HepG2 (cell line): ENCODE measurements at places on chromosomes 16 and 17.
A peak's percentile ranks its signal among the peaks of the same experiment; 100 is the strongest.

DNA sequence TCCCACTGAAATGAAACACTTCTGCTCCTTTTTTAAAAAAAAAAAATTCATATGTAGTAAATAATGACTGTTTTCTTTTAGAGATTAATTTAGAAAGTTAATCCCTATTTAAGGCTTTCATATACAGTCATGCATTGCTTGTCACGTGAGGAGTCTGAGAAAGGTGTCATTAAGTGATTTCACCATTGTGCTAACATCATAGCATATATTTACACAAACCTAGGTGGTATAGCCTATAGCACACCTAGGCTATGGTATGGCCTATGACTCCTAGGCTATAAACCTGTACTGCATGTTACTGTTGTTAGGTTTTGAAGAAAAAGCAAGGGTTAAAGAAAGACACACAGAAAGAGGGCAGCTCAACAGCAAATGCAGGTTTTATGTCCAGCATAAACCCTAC is 13.7 kb downstream of the PPY start:
- no peaks in the 10 kb centered on the region for H3K36me3 ChIP-seq
- H3K27ac ChIP-seq, result no peak overlapping the region
- peaks cover 54% of the 10 kb centered on the region for H3K4me1 ChIP-seq
- peaks cover 65% of the 10 kb centered on the region for H3K27me3 ChIP-seq
- no peak overlapping the region for H3K4me3 ChIP-seq
- DNase-seq, result no peak

GRCh38 chr16:49543631-49543946 is 170.0 kb downstream of the C16orf78 start:
- no peaks in the 10 kb centered on the region for H3K36me3 ChIP-seq
- no peak overlapping the region for H3K27ac ChIP-seq
- no peak overlapping the region for H3K4me3 ChIP-seq
- H3K27me3 ChIP-seq, result no peaks in the 10 kb centered on the region; the same call in 1 of the 2 replicates

- H3K27ac ChIP-seq, result no peak overlapping the region
- no peak overlapping the region for H3K4me3 ChIP-seq
- peaks cover 26% of the 10 kb centered on the region for H3K36me3 ChIP-seq
- no peaks in the 10 kb centered on the region; the same call in 1 of the 2 replicates for H3K4me1 ChIP-seq
These were observed 11.2 kb upstream of the CAPN15 start for GRCh38 chr16:516301-516700.

- 0 out of 2 replicates have a peak, but pooled peaks cover 11% of the 10 kb centered on the region for H3K4me1 ChIP-seq
- no peak for DNase-seq
- peaks cover 12% of the 10 kb centered on the region; the same call in 1 of the 3 replicates for H3K27me3 ChIP-seq
- H3K27ac ChIP-seq, result no peak overlapping the region
- H3K4me3 ChIP-seq, result no peak overlapping the region
These were observed 20.7 kb upstream of the CCDC92B start for GRCh38 chr17:2770129-2770528.

GRCh38 chr16:4767872-4768548 is 1.0 kb upstream of the ZNF500 start:
- peak overlapping the region; percentile 77 for H3K27ac ChIP-seq
- peak overlapping the region; percentile 79 for H3K4me3 ChIP-seq
- DNase-seq, result no peak
- peaks cover 5% of the 10 kb centered on the region; the same call in 1 of the 2 replicates for H3K36me3 ChIP-seq

DNA sequence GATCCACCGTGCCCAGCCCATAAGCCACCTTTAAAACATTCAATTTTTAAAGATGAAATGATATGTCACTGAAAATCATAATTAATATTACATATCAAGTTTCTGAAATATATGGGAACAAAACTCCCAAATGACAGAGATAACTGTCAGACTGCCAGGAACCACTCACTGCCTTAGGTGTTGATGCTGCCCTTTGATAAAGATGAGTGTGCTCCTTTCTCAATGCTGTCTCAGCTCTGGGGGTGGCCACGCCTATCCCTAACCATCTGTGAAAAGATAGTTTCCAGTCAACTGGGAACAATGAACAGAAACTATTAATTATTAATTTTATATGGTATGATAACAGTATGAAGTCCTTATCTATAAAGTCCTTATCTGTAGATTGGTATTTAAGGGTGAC is 177.7 kb downstream of the MYO1D start:
- H3K4me1 ChIP-seq, result no peaks in the 10 kb centered on the region
- H3K4me3 ChIP-seq, result no peak overlapping the region
- H3K27me3 ChIP-seq, result no peaks in the 10 kb centered on the region; the same call in 1 of the 2 replicates
- H3K27ac ChIP-seq, result no peak overlapping the region
- no peak for DNase-seq

GRCh38 chr17:78089576-78090281 is 38.8 kb downstream of the TMC6 start:
- H3K36me3 ChIP-seq, result peaks cover 61% of the 10 kb centered on the region
- H3K4me1 ChIP-seq, result no peaks in the 10 kb centered on the region
- H3K4me3 ChIP-seq, result no peak overlapping the region
- no peak for DNase-seq
- H3K27ac ChIP-seq, result no peak overlapping the region

GRCh38 chr17:10772425-10773380 is 31.2 kb downstream of the TMEM238L start:
- H3K27ac ChIP-seq, result no peak overlapping the region
- DNase-seq, result peak; percentile 33
- H3K36me3 ChIP-seq, result no peaks in the 10 kb centered on the region
- no peak overlapping the region for H3K4me3 ChIP-seq
- no peaks in the 10 kb centered on the region for H3K27me3 ChIP-seq

DNA sequence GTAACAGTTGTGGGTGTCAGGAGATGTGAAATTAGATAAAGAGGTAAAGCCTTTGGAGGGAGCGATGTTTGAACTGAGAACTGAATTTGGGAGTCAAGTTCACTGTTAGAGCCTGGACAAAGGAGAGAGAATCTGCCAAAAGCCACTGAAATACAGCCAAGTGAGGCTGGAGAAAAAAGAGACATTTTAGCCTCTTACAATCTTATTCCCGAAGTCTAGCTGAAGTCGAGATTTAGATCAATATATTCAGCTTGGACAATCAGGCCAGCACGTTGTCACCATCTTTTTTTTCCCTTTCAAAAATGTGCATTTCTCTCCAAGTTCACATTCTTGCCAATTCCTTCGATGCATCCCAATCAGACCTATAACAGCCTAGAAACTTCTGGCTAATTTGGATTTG is 312.2 kb downstream of the RBFOX1 start:
- no peak overlapping the region for H3K27ac ChIP-seq
- DNase-seq, result no peak
- H3K4me1 ChIP-seq, result no peaks in the 10 kb centered on the region

- H3K27me3 ChIP-seq, result no peaks in the 10 kb centered on the region
- H3K4me3 ChIP-seq, result no peak overlapping the region
- no peak overlapping the region for H3K27ac ChIP-seq
- DNase-seq, result no peak
These were observed 135.1 kb downstream of the PRKCA start for GRCh38 chr17:66437476-66438026.

DNA sequence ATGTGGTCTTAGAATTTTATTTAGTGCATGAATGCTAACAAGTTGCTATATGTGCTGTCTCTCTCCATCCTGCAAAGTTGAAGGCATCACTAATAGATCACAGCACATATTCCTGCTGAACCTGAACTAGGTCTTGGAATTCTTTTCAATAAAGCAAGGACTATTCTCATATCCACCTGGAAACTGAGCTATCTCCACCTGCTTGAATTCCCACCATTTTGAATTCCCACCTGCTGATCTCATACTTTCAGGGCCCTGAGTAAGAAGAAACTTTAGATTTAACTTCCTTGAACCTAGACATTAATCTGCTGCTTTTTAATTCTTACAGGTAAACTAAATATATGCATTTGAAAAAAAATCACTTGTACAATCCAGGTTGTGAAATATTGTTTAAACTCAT is 445.3 kb upstream of the CCL2 start:
- no peak for DNase-seq
- no peaks in the 10 kb centered on the region for H3K27me3 ChIP-seq
- H3K27ac ChIP-seq, result no peak overlapping the region
- H3K4me1 ChIP-seq, result no peaks in the 10 kb centered on the region

DNA sequence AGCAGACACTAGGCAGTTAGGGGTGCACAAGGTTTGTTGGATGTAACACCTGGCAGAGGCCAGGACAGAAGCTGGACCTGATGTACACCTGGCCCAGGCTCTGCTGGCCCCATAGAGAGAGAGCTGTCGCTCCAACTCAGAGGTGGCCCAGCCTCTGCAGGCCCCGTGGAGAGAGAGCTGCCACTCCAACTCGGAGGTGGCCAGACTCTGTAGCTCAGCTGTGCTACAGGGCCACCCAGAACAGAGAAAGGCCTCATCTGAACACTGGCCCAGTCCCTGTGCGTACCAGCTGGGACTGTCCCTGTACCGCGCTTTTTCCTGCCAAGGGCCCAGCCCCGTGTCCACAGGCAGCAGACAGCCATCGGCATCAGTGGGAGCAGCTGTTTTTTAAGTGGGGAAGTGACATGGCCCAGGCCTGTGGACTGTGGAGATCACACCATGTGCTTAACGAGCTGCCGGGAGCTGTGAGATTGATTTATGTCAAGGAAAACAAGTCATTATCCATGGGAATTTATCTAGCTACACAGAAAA is 176.4 kb upstream of the CHMP6 start:
- peaks cover 5% of the 10 kb centered on the region; the same call in 1 of the 2 replicates for H3K36me3 ChIP-seq
- H3K4me3 ChIP-seq, result no peak overlapping the region
- peaks cover 8% of the 10 kb centered on the region; the same call in 1 of the 2 replicates for H3K4me1 ChIP-seq
- no peak overlapping the region for H3K27ac ChIP-seq
- no peak for DNase-seq

DNA sequence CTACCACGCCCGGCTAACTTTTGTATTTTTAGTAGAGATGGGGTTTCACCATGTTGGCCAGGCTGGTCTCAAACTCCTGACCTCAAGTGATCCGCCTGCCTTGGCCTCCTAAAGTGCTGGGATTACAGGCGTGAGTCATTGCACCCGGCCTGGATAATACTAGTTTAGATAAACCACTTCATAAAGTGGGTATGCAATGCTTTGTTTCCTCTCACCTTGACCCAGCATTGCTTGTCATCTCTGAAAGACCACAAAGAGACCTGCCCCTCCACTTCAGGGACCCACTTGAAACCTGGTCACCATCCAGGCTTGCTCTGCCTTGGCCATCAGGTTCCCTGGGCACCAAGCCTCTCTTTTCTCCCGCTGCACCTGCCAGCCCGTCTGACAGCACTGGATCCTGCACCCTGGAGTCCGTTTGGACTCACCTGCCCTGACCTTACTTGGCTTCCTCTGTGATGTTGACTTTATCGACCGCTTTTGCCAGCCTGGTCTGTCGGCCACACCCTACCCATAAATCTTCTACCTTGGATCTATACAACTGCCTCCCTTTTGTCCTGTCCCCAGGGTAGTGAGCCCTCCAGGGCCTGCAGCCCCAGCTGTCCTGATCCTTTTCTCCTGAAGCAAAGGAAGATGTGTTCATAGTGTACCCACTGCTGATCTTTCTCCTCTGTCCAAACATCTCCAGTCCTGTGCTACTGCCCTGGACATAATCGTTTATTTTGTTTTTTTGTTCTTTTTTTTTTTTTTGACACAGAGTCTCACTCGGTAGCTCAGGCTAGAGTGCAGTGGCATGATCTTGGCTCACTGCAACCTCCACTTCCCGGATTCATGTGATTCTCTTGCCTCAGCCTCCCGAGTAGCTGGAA is 12.7 kb upstream of the ZG16 start:
- H3K4me3 ChIP-seq, result no peak overlapping the region
- H3K4me1 ChIP-seq, result peaks cover 77% of the 10 kb centered on the region
- no peaks in the 10 kb centered on the region for H3K36me3 ChIP-seq

GRCh38 chr16:89827383-89828198 is 684 bp upstream of the SPIRE2 start:
- H3K27me3 ChIP-seq, result no peaks in the 10 kb centered on the region
- peak overlapping the region; percentile 69 for H3K4me3 ChIP-seq
- peak; percentile 79 for DNase-seq
- H3K27ac ChIP-seq, result peak overlapping the region; percentile 94

GRCh38 chr16:27324851-27325301 is 11.1 kb downstream of the IL4R start:
- no peak overlapping the region for H3K27ac ChIP-seq
- H3K27me3 ChIP-seq, result no peaks in the 10 kb centered on the region
- H3K4me1 ChIP-seq, result peaks cover 64% of the 10 kb centered on the region
- no peak overlapping the region for H3K4me3 ChIP-seq

GRCh38 chr16:53771655-53772497 is 67.9 kb downstream of the FTO start:
- no peak overlapping the region for H3K4me3 ChIP-seq
- peaks cover 75% of the 10 kb centered on the region for H3K4me1 ChIP-seq
- DNase-seq, result no peak
- H3K27ac ChIP-seq, result no peak overlapping the region

GRCh38 chr17:77872714-77873499 is 85.6 kb upstream of the TNRC6C start:
- no peaks in the 10 kb centered on the region for H3K36me3 ChIP-seq
- H3K4me3 ChIP-seq, result no peak overlapping the region
- H3K27ac ChIP-seq, result no peak overlapping the region
- H3K4me1 ChIP-seq, result no peaks in the 10 kb centered on the region
- no peak for DNase-seq

GRCh38 chr17:27613433-27613832 is 17.6 kb upstream of the LGALS9 start:
- no peaks in the 10 kb centered on the region for H3K4me1 ChIP-seq
- H3K36me3 ChIP-seq, result peaks cover 27% of the 10 kb centered on the region
- no peak overlapping the region for H3K27ac ChIP-seq
- no peak overlapping the region for H3K4me3 ChIP-seq
- no peaks in the 10 kb centered on the region for H3K27me3 ChIP-seq
- DNase-seq, result no peak

GRCh38 chr17:7437950-7438614 is 1.2 kb upstream of the FGF11 start:
- peaks cover 19% of the 10 kb centered on the region; the same call in 2 of the 3 replicates for H3K27me3 ChIP-seq
- H3K27ac ChIP-seq, result no peak overlapping the region
- peaks cover 49% of the 10 kb centered on the region for H3K4me1 ChIP-seq
- H3K36me3 ChIP-seq, result no peaks in the 10 kb centered on the region
- DNase-seq, result no peak

GRCh38 chr16:12558641-12559040 is 245.0 kb downstream of the CPPED1 start:
- H3K4me3 ChIP-seq, result no peak overlapping the region
- no peaks in the 10 kb centered on the region for H3K36me3 ChIP-seq
- H3K4me1 ChIP-seq, result no peaks in the 10 kb centered on the region
- no peak overlapping the region for H3K27ac ChIP-seq
- peak; percentile 35 for DNase-seq

GRCh38 chr16:83269048-83269447 is 538.7 kb upstream of the HSBP1 start:
- H3K27ac ChIP-seq, result no peak overlapping the region
- no peak for DNase-seq
- H3K36me3 ChIP-seq, result no peaks in the 10 kb centered on the region
- H3K4me1 ChIP-seq, result no peaks in the 10 kb centered on the region
- H3K27me3 ChIP-seq, result no peaks in the 10 kb centered on the region
- H3K4me3 ChIP-seq, result no peak overlapping the region

DNA sequence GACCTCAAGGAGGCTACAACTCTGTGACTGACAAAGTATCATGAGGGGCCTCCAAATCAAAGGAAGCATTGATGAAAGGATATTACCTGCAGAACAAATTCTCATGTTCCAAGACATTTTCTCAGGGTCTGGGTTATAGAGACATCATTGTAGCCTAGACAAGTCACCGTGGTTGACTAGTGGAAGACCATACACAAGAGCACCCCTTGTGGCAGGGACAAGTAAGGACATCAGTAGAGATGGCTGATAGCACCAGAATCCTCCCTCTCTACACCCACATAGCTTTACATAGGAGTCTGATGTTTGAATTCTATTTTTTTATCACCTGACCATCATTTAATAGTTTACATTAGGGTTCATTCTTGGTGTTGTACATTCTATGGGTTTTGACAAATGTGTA is 32.5 kb upstream of the CDH8 start:
- no peak overlapping the region for H3K4me3 ChIP-seq
- DNase-seq, result peak; percentile 20
